Tibial artery (tissue), 4 donors: ENCODE measurements at places on chromosomes 5 and 9.

DNA sequence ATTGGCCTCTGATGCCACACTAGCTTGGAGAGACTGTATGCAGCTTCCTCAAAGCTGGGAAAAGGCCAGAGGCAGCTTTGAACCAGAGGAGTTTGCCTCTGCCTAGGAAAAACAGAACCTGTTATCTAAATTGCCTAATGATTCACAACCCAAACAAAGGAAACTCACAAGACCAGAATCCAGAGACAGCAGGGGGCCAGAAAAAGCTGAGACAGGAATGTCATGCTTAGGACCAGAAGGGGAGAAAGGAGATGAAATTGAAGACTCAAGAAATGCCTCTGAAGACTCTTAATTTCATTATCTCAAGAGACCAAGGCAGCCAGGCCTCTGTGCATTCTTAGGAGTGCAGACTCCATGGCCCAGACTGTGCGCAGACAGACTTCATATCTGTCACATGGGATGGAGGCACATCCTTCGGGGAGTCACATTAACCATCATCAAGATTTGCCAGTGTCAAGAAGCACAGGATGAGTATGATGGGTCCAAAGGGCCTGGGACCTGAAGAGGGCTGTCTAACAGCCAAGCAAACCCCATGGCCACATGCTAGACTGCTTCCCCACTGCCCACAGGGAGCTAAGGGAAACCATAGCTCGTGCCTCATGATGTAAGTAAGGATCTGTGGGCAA, 57.3 kb downstream of the ARSB start:
- DNase-seq = no peak

GRCh38 chr5:135576075-135576599, 2.7 kb downstream of the CXCL14 start:
- no peak for DNase-seq

- no peak for DNase-seq
Measured at GRCh38 chr5:51810592-51810991, 427.3 kb downstream of the ISL1 start.

- DNase-seq = peak; percentile 79
Measured at GRCh38 chr5:67792891-67793290, 422.7 kb upstream of the PIK3R1 start.

DNA sequence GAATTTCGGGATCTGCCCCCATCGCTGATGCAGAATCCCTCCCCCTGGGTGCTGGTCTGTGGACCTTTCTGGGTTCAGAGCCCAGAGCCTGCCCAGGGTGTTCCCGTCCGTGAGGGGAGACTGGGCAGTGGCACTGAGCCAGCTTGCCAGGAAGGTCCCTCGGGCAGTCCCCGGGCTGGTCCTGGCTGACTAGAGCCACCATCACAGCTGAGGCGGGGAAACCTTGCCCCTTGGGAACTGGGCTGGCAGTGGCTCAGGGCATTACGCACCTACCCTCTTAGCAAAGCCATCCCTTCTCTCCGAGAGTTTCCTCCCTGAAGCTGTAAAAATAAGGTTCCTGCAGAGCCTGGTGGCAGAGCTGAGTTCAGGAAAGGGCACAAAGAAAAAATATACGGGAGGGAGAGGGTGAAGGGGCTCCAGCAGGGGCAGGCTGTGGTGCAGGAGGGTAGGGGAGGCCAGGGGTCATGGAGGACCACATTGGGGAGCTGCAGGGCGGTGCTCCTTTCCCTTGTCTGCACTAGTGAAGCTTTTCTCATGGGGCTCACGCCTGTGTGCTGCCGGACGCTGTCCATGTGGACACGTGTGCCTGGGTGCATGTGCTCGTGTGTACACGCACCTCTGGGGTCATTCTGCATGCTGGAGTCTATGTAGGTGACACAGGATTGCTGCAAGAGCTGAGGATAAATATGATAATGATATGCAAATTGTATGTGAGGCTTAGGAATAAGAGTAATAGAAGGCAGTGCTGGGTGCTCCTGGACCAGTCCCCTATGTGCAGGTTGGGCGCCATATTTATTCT, 118.9 kb downstream of the LHX2 start:
- peak; percentile 37 for DNase-seq

DNA sequence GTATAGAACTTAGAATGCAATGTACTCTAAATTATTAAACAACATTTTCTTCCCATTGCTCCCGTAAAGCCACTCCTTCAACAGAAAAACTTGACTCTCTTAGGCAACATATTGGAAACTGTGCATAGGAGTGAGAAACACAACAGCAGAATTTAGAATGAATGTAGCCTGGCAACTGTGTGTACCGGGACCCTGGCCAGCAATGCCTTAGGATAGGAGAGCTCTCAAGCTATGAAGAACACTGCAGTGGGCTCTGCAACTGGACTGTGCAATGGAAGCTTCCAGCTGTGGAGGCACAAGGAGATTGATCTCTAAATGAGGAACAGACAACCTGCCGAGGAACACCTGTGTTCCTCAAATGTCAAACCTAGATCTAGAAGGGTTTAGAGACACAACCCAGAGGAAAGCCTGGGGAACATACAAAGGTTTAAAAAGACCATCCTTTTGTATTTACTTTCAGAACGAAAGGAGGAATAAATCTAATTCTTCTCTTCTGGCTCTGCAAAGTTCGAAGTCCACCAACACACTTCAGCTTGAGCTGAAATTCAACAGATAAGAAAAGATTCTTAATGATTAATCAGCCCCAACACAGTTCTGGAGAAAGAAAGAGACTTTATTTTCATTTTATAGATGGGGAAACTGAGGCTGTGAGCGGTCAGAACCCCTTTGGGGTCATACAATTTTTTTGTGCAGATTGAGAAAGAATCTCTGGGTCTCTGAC, 51.5 kb upstream of the ARL15 start:
- DNase-seq = peak; percentile 26

DNA sequence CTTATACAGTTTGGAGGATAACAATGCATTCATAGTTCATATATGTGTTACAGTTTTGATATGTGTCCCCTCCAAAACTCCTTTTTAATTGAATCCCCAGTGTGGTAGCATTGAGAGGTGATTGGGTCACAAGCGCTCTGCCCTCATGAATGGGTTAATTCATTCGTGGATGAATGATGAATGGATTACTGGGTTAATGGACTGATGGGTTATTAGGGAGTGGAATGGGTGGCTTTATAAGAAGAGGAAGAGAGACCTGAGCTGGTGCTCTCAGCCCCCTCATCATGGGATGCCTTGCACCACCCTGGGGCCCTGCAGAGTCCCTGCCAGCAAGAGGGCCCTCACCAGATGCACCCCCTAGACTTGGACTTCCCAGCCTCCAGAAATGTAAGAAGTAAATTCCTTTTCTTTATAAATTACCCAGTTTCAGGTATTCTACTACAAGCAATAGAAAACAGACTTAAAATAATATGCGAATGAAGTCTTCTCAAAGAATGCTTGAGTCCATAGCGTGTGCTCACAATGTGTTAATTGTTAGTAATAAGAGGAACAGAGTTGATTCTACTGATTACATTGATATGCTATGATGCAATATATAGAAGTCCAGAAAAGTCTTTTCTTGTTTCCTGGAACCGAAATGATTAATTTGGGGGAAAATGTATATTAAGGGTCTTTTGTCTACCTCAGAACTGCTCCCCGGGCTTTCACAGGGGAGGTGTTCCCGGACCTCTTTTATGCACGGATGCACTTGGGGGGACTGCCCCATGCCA, 190.2 kb downstream of the ERCC6L2 start:
- no peak for DNase-seq

- DNase-seq = no peak
Measured at GRCh38 chr9:87579781-87580541, 82.3 kb downstream of the DAPK1 start.

DNA sequence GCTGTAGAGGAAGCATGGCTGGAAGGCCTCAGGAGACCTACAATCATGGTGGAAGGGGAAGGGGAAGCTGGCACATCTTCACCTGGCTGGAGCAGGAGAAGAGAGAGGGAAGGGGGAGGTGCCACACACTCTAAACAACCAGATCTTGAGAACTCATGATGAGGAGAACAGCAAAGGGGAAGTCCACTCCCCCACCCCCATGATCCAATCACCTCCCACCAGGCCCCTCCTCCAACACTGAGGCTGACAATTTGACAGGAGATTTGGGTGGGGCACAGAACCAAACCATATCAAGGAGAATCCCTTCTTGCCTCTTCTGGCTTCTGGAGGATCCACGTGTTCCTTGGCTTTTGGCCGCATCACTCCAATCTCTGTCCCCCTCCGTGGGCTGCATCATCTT, 13.1 kb upstream of the CMBL start:
- no peak for DNase-seq
